Activated T-cell treated with anti-CD3 and anti-CD28 coated beads, Interleukin-2, amount 50 U/mL, for 72 hours (primary cell): ENCODE measurements at places on chromosomes 12 and 14.

GRCh38 chr12:25328072-25328712 lies 77.5 kb upstream of the KRAS start:
- DNase-seq = no peak

DNA sequence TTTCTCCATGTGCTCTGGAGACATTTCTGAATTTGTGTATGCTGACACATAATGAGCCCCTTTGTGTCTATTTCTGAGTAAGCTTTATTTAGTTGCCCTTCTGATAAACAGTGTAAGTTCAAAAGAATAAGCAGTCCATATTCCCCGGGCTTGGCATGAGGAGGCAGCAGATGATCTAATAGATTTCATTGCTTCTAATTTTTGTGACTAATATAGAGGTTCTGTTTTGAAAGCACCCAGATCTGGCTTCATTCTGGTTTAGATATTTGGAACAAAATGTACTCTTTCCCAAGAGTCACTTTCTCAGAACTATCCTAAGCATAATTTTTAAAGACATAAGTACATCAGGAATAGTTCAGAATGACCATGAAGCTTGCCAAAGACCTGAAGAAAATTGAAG lies 290.9 kb downstream of the BTG1 start:
- no peak for DNase-seq

DNA sequence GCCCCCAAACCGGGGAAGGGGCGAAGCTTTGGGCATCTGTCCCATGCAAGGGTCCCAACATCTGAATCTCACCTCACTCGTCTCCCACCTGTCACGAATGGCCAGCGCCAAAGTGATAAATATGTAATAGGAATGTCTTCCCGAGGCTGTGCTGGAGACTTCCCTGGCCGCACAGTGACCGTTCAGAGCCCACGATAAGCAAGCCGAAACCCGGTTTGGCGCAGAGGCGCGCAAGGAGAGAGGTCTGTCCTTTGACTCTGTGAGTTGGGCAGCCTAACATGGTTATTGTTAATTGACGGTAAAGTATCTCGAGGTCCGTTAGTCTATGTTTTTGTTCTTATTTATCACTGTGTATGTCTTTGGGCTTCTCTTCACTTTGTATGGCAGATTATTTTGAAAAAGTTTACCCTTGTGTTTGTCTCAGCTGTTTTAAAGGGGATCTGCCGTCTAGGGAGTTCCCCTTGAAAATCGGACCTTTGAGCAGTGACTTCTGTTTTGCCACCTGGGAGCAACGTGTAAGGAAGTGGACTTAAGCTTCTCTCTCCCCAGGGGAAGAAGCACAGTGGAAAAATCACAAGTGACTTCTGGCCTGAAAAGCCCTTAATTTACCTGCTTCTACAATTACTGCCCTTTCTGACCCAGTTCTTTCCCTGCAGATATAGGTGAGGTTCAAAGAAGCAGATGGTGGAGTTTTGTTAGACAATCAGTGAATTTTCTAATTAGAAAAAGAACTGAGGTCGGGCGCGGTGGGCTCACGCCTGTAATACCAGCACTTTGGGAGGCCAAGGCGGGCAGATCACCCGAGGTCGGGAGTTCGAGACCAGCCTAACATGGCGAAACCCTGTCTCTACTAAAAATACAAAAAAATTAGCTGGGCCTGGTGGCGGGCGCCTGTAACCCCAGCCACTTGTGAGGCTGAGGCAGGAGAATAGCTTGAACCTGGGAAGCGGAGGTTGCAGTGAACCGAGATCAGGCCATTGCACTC lies 1.1 kb upstream of the TM9SF1 start:
- no peak for DNase-seq

GRCh38 chr14:42911642-42912041 lies 1305.0 kb downstream of the LRFN5 start:
- DNase-seq = no peak

DNA sequence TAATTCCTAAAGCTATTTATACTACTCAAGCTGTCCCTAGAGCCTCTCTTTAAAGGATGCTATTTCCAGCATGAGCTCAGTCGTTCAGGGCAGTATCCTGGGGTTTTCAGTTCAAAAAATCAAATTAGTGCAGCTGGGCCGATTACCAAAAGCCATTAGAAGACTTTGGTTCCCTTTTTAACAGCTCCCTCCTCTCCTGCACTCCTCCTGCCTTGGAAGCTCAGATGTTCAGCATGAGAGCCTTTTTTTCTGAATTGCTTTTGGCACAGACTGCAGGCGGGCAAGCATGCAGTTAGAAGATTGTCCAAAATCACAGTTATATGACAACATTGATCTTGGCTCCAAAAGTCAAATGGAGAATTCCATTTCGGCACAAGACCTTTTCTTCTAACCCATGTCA lies 179.6 kb downstream of the SLC35F4 start:
- no peak for DNase-seq

DNA sequence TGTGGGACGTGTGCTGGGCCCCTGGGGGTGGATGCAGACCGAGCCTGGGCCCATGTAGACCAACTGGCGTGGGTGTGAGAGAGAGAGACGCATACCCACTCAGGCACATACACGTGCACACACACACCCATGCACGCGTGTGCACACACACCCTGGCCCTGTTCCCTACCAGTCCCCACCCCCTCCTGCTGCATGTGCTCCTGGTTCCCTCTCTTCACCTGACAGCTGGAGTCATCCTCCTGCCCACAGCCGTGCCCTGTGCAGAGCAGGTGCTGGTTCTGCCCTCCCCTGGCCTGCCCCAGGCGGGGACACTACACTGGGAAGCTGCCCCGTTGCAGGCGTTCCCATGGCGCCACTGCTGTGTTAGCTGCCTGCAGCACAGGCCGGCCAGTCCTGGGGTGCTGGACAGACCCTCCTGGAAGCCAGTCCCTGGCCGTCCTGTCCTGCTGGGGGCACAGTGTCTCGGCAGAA lies 18.5 kb downstream of the PACS2 start:
- DNase-seq = no peak

DNA sequence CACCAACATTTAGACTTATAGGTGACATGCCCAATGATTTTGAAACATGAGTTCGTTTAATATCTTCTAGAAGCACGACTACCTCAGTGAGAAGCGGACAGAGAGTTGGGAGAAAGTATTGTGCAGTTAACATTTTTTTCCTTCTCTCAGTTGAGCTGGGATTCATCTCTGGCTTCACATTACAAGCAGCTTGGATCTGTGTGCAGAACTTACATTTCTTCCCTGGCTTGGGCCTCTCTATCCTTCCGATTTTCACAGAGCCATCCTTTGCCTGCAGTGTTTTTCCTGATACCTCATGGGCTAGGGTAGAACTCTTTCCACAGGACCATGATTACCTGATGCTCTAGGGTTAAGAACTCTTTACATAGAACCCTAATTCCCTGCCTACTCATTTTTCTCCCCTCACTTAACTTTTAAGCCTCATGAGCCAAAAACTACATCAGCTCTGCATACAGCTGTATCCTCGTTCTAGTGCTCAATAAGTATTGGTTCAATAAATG lies 86.5 kb downstream of the FLRT2 start:
- no peak for DNase-seq

GRCh38 chr12:7460375-7461259 lies 16.7 kb upstream of the CD163L1 start:
- DNase-seq = peak; percentile 54

DNA sequence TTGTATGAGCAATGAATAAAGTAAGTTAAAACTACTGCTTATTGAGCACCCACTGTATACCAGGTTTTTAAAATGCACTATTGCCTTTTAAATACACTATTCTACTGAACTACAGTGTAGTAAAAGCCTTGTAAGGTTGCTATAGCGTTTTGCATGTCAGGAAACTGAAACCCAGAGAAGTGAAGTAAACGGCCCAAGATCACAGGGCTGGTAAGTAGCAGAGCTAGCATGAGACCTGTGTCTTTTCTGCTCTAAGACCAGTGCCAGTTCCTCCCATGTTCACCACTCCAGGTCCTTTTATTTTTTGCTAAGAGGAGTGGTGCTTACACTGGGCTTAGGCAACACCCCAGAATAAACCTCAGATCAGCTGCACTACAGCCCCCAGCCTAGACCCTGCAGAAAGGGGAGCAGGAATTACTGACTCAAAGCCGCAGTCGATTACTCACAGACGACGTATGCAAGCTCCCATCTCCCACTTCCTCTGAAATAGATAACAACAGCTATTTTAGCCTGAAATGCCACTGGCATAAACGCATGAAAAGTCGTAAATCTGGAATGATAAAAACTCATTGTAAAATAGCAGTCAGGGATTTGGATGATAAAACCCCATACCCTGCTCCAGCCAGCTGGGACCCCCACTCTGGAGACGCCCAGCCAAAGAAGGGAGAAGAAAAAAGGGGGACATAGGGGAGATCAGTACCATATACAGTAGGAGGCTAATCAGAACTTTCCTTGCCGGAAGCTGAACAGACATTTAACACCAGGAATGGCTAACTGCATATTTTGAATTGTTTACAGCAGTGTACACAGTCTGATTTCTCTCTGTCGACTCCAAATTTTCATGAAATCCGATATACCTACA lies 108.3 kb downstream of the NUAK1 start:
- DNase-seq = peak; percentile 0

GRCh38 chr12:46933947-46934346 lies 108.2 kb upstream of the SLC38A4 start:
- peak; percentile 3 for DNase-seq

DNA sequence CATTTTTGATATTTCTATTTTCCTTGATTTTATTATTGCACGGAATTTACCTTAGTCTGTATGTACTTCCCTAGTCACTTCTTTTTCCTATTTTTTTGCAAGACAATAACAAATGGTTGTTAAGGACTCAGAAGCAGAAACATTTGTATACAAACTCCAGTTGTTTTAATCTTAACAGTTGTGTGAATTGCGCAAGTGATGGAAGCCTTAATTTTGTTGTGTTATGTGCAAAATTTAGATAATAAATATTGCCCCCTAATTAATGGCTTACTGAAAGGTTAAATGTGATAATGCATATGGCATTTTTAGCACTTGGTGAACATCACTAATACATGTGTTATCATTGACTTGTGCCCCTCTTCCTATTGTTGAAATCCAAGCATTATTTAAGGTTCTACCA lies 82.0 kb downstream of the MGAT4C start:
- no peak for DNase-seq

DNA sequence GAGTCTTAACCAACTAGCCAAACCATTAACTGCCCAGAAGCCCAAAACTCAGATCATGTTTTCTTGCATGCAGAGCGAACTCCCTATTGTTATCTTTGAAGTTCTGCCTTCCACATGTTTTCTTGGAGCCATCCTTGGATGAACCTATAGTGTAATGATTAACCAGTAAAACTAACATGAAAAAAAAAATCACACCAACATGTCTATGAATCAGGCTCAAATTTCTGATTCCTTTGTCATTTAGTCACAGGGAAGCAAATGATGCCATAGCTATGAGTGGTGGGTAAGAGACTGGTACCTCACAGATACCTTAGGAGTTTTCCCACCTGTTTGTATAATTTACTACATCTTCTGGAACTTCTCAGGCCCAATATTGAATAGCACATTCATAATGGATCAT lies 70.7 kb downstream of the PTPRO start:
- no peak for DNase-seq

- DNase-seq = no peak
Observed at GRCh38 chr14:51242545-51243490, 2.8 kb downstream of the TMX1 start.

DNA sequence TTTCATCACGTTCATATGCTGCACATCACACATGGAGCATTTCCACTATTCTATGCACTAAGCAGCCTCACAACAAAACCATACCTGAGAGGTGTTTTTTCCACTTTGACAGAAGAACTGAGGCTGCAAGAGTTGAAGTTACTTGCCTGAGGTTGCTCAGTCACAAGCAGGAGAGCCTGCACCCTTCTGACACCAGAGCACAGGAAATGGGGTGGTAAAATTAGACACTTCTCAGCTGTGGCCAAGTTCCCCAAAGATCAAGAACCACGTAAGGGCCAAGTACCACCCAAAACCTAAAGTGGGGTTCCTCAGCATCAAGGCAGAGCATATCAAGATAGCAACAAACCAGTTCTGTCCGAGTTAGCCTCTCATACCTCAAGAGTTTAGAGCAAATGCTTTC lies 185.8 kb downstream of the CAPZA3 start:
- no peak for DNase-seq

GRCh38 chr12:3480764-3481163 lies 10.2 kb upstream of the PRMT8 start:
- no peak for DNase-seq

DNA sequence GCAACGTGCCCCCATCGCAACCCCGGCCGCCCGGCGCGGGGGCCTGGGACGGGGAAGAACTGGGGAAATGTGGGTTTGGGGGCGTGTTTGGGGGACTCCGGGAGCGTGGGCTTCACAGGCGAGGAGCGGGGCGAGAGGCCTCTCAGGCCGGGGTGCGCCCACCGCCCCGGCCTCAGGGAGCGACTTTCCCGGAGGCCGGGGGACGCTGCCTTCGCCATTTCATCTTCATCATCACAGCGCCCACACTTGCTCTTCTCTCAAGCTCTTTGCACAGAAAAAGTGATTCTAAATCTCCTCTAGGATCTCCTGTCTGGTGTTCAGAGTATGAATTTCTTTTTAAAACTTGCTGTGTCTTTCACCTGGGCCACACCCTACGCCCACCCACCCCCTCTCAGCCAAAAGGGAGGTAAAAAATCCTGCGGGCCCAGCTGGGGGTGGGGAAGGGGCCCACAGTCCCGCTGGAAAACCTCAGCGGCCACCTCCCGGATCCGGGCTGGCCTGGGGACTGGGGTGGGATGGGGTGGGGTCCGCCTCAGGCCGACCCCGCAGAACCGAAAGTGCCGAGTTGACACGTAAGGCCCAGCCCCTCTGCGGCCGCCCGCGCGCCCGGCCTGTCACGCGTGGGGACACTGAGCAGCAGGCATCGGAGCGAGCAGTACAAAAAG lies 7.4 kb downstream of the CDKN1B start:
- peak; percentile 34 for DNase-seq

- DNase-seq = no peak
Observed at GRCh38 chr12:21384261-21384660, 11.6 kb downstream of the IAPP start.

GRCh38 chr12:15278816-15279658 lies 43.3 kb upstream of the PTPRO start:
- no peak for DNase-seq

- no peak for DNase-seq
Observed at GRCh38 chr14:73712071-73712506, 2.1 kb downstream of the PNMA1 start.

DNA sequence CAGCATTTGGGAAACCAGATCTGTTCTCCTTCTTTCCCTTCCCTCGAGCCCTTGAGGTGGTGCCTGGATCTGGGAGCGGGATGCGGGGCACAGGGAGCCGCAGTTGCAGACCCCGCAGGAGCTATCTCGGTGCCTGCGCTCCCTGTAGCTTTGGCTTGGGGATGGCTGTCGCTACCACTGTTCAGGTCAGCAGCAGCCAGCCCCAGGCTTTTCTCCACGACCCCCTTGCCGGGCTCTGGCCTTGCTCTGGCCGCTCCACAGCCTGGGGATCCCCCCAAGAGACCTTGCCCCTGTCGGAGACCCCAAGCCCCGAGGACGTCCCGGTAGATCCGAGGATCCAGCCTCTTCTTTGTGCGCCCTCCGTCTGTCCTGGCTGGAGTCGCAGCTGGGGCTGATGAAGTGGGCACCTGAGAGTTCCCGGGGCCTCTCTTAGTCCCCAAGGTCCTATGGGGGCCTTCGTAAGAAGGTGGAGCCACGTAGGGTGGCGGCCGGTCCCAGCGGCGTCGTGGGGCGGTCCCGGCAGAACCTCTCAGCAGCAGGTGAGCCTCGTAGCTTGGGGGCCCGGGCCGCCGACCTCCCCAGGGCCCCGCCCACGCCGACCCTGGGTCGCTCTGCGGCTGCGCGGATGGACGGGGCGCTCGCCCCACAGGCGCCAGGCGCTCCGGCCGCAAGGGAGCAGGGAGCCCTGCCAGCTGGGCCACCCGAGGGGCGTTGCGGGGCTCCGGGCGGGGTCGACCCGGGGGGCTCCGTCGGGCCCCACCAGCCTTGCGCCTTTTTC lies 1.3 kb downstream of the DDN start:
- DNase-seq = peak; percentile 55

GRCh38 chr12:14167005-14167628 lies 185.7 kb upstream of the GRIN2B start:
- peak; percentile 25 for DNase-seq
